ENCODE measurements at places on chromosomes 13 and 19.

DNA sequence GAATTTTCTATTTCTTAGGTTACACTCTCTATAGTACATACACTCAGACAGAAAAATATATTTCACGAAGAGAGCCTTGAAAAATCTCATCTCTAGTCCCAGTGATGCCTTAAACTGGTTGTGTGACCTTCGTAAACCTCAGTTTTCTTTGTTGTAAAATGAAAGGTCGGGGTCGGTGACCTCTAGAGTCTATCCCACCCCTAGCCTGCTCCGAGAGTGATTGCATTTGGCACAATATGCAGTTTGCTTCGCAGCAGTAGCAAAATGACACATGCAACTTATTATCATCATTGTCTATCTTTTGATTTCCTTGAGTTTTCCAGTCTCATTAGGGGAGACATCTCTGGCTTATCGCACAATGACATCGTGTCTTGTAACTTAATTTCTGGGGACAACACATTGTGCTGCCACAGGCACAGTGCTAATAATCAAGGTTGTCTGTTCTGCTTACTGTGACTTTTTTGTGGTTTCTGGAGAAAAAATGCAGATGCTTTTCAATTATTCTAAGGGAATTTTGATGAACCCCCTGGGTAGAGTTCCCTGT, 115.0 kb downstream of the GGACT start:
- DNase-seq, result no peak

DNA sequence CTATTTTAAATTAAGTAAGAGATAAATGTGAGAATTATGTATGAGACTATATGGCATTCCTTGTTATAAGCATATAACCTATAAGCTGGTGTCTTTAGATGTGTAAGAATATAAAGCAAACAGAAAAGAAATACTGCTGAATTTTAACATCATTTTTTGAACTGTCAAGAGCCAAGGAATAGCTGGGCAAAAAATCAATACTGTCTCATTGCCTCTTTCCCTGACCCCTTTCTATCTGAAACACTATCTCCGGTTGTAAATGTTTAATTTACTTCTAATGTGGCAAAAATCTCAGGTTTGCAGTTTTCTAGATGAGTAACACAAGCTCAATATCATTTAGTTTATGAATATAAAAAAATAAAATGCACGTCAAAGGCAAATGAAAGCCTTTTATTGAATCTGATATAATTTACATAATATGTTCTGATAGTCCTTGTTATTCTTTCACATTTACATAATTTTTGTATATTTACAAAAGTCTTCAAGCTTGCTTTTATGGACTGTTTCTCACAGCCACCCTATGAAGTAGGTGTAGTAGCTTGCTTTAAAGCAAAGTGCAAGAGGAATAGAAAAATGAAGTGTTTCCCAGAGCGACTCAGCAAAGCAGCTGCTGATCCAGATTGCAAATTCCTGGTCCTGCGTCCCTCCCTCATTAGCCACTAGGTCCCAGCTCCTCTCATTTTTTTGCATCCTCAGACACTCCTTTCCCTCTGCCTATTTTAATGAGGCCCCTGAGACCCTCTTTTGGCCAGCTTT, 188.2 kb upstream of the RFC3 start:
- DNase-seq, result no peak

- DNase-seq, result no peak
Observed at GRCh38 chr13:97020689-97021240, 26.5 kb upstream of the OXGR1 start.

DNA sequence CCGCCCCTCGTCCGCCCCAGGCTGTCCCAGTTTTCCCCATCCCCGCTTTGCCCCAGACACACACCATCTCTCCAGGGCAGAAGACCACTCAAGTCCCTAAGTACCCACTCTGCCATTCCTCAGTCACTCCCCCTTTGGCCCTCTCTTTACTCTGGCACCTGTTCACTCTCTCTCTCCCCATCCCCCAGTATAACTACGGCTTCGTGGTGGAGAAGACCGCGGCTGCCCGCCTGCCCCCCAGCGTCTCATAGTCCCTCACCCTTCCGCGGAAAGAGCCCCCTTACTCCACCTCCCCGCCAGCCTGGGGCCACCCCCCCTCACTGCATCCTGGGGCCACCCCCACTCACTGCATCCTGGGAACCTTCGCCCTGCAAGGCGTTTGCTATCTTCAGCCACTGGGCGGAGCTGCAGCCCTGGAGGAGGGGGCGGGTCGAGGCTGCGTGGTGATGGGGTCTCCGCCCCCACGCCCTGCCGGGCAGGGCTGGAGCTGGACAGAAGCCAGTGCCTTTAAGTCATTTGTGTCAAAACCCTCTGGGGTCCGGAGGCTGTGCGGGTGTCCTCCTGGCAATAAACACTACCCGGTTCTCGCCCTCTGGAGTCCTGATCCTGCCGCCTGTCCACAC, 5.0 kb downstream of the MVB12A start:
- DNase-seq, result peak; percentile 78

DNA sequence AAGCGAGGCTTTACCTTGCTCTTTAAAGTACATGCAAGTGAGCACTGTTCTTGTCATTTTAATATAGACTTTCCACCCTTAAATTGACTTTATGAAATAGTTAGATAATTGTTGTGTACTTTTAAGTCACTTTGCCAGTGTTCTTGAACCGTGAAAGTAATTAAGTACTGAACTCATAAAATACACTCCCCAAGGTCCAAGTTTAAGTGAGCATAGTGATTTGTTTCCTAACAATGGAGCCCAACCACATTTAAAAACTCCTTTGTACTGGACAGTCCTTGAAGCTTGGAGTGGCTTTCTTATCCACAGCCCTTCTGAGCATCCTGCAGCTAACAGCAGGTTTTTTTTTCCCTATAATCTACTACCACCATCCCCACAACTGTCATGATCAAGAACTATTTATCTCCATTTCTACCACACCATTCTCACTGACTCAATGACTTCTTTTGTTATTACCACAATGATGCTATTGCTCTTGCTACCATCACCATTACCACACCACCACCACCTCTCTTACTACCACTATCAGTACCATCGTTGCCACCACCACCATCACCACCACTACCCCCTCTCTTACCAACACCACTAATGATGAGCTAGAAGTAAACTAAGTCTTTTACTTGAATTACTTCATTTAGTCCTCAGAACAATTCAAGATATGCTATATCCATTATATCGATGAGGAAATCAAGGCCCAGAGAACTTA, 452.6 kb downstream of the DIAPH3 start:
- no peak for DNase-seq

GRCh38 chr19:7516333-7516732, 430 bp downstream of the ZNF358 start:
- no peak for DNase-seq

GRCh38 chr13:98147521-98147920, 4.6 kb downstream of the FARP1 start:
- no peak for DNase-seq
